ENCODE measurements at places on chromosomes 2 and 18.

DNA sequence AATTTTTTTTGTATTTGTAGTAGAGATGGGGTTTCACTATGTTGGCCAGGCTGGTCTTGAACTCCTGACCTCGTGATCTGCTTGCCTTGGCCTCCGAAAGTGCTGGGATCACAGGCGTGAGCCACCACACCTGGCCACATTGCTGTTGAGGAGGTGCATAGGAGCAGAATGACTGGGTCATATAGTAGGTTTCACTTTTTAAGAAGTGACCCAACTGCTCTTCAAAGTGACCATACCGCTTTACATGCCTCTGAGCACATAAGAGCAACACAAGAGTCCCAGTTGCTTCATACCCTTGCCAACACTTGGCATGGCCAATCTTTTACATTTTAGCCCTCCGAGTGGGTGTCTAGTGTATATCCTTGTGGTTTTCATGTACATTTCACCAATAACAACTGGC lies 28.9 kb downstream of the RRM2 start:
- no peak for DNase-seq

GRCh38 chr2:187890690-187891089 lies 336.5 kb upstream of the TFPI start:
- no peak for DNase-seq

DNA sequence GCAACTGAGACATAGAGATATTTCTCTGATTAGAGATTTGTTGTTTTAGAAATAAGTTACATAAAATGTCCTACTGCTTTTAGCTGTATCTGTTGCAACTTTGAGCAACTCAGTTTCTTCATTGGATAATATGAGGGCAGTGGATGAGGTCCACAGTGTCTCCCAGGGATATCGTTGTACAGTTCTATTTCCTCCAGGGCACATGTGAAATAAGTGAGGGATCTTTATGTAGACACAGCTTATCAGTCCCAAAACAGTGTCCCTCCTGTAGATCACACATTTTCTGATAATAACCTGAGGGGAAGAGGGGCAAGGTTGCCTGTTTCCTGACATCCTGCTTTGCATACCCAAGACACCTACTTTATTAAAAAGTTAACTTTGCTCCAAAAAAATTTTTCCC lies 1231.2 kb upstream of the ZEB2 start:
- no peak for DNase-seq

- no peak for DNase-seq
Measured at GRCh38 chr18:51323961-51324360, 126.5 kb upstream of the MEX3C start.

- no peak for DNase-seq
Measured at GRCh38 chr2:98796775-98797544, 66.0 kb upstream of the MGAT4A start.

- DNase-seq = no peak
Measured at GRCh38 chr18:50696929-50697328, 122.9 kb downstream of the MRO start.

- no peak for DNase-seq
Measured at GRCh38 chr18:37525262-37525585, 40.4 kb downstream of the CELF4 start.

- no peak for DNase-seq
Measured at GRCh38 chr18:61198486-61198885, 134.7 kb upstream of the CDH20 start.

GRCh38 chr2:204982303-204982702 lies 437.0 kb downstream of the PARD3B start:
- peak; percentile 41 for DNase-seq

GRCh38 chr2:172445851-172446250 lies 18.5 kb downstream of the ITGA6 start:
- DNase-seq = no peak

DNA sequence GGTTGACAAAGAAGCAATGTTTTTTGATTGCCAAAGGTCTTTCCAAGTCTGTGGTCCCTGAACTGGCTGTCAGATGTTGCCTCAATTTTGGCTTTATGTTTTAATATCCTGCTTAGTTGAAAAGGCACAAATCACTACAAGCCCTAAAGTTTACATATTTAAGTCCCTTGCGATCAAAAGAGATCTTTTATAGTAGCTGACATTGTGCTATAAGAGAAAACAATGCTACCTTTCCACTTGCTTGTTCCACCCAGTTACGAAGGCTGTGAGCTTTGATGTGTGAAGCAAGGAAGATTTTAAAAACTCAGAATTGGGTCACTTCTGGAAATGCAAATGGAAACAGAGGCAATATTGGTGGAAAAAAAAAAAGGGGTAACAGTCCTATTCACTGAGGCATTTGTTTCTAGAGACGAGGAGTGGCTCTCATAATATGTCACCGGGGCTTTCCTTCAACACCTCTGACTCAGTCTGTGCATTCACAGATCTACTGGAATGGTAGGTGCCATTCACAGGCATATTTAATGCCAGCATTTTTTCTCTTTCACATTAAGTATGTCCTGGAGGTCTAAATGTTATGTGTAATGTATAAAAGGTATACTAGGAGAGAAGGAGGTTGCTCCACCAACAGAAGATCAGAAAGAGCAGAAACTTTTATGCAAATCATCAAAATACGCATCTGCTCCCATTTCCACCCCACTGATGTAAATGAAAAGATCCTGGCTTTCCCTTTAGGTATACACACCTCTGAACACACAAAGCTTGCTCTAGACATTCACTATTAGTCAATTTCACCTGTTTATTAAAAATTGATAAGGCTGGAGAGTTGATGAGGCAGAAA lies 91.8 kb downstream of the TGIF1 start:
- DNase-seq = no peak

- peak; percentile 60 for DNase-seq
Measured at GRCh38 chr18:7177116-7177744, 53.7 kb upstream of the LRRC30 start.
